ENCODE measurements at places on chromosomes 13 and 19. TPM values are rescaled to one million over a fixed set of nuclear protein-coding genes. Genes with fewer than 3 reads are reported as not detected.

NEK5 gene
- 0.41 TPM for total RNA-seq

FLT3LG gene
- 6.8 TPM for total RNA-seq

ZNF536 gene
- total RNA-seq = 0.89 TPM

MAP2K7 gene
- 30.5 TPM for total RNA-seq

ZNF100 gene
- 8.5 TPM for total RNA-seq

ACTMAP gene
- 17.6 TPM for total RNA-seq
